NCI-H2107 (cell line): ENCODE measurements at places on chromosomes 5 and 9.

DNA sequence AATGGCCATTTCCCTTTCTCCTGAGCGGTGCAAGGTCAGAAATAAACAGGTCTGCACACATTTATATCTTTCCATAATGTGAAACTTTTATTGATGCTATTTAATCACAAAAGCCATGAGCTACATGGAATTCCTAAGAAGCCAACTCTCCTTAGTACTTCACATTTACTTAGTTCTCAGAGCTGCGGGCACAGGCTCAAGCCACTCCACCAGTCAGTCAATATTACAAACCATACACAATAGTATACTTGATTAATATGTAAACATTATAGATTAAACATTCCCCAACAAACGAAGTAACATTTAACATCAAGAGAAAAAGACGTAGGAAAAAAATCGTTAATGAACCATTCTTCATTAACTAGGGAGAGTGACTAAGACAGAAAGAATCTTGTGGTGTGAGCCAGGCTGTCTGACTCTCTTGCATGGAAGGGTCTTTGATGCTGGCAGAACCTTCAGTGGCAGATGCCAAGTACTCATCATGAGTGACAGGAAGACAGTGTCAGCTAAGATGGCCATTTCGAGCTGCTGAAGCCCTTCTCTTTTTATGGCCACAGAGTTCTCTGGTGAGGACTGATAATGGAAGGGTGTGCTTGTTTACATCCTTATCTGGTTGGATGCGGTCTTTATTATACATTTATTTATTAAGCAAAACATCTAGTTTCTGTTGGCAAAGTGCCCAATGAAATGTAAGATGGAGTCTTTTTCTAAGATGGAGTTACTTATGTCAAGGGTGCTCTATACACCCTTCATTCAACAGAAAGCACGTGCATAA, 115.5 kb upstream of the TUT7 start:
- no peak for DNase-seq

- no peak for DNase-seq
Observed at GRCh38 chr9:107149756-107150155, 133.3 kb upstream of the RAD23B start.

DNA sequence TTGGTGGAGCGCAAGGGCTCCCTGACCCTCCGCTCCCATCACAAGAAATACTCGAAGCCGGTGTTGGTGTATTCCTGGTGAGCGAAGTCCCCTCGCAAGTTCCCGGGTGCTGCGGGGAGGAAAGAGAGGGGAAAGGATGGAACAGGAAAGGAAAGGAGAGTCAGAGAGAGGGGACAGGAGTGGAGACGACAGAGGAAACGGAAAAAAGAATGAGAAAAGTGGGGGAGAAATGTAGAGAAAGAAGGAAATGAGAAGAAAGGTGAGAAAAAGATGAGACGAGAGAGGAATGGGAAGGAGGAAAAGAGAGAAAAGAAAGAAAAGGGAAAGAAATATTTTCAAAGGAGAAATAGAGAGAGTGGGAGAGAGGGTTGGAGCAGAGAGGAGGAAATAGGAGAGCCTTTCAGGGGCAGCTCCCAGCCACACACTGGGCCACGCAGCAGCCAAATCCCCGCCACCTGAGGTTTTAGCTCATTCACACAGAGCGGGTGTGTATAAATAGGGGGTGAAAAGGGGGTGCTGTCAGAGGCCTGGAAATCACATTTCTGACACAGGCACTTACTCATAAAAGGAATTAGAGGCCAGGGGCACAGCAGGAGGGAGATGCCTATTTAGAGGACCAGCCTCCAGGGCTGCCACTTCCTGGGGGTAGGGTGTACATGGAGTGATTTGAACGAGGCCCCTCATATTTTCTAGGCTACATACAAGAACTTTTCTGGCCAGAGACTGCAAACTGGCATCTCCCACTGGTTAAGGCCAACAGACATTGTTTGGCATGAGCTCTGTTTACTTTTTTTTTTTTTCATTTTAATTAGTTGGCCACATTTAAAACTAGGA, 555 bp downstream of the CFAP95 start:
- DNase-seq = no peak

DNA sequence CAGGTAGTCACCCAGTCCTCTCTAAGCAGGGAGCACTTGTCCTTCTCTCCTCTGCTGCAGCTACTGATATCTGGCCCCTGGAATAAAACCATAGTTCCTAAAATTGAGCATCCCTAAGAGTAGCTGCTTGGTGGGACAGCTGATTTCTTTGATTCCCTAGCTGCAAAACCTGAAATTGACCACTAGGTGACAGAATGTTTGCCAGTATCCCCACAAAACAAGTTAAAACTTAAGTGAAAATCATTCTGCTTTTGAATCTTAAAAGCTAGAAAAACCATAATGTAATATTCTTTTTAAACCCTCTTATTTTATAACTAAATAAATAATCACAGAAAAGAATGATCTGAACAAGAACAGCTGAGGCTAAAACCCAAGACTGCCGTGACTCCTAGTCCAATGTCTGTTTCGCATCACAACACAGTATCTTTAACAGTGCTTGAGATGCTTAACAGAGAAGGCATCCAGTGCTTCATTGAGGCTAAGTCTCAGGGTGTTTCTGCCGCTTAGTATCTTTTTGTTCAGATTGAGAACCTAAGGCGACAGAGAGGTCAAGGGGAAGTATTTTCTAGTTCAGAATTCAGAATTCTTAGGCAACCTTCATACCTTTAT, 24.4 kb upstream of the TAL2 start:
- DNase-seq = no peak

GRCh38 chr5:5481633-5482032, 59.2 kb downstream of the ICE1 start:
- DNase-seq = no peak

DNA sequence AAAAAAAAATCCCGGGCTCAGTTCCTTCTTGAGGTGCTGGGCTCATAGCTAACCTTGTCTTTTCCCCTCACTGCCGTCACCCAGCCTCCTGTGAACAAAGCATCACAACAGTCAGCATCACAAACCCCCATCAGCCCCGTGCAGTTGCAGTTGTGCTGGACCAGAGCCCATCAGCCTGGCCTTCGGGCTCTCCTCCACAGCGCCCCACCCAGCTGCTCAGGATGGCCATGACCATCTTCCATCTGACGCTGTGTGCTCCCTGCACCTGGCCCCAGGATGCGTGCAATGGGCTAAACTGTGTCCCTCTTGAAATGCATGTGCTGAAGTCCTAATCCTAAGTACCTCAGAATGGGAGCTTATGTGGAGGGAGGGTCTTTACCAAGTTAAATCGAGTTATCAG, 48.1 kb downstream of the NSUN2 start:
- no peak for DNase-seq

- DNase-seq = no peak
Observed at GRCh38 chr5:173733425-173733824, 117.0 kb upstream of the BOD1 start.
